ENCODE measurements at places on chromosomes 5 and 9. TPM values are rescaled to one million over a fixed set of nuclear protein-coding genes. Genes with fewer than 3 reads are reported as not detected.

Gene OR1J2
- total RNA-seq = not detected

Gene CD74
- 1,048 TPM for total RNA-seq

DNA sequence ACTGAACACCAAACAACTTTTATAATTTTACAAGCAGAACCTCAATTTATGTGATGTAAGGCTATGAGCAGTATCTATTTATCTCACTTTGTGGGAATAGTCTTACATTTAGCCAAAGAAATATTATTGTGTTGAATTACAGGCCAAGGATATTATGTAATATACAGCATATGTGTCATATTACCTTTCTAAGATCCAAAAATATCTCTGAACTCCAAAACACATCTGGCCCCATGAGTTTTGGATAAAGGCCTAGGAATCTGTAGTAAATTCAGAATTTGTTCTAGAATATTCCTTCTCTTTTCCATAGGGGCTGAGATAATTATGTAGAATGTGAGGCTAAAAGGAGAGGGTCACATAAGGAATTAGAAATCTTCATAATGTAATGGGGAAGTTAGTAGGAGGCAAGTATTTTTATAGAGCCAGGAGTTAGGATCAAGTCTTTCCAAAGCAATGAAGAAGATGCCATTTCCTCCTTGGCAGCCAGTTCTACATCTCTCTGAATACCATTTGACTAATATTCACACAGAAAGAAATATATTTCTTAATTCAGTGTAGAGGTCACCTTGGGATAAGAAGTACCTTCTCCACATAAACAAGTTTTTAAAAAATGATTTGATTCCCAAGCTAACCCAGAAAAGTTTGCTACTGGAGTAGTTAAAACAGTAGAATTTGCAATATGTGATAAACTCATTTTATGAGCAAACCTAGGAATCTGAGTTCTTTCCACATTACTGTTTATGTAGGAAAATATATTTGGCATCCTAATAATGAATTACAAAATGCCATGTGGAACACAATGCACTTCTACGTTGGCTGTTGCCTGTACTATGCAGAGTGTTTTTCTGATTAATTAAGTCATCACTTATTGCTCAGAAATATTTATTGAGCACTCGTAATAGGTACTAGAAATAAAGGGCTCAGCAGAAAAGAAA, 20.3 kb upstream of the GRAMD2B start:
- no peak overlapping the region for H3K27ac ChIP-seq
- no peak for DNase-seq
- peaks cover 17% of the 10 kb centered on the region for H3K4me1 ChIP-seq
- no peaks in the 10 kb centered on the region for H3K36me3 ChIP-seq

Gene GABRA6
- total RNA-seq = not detected

GRCh38 chr5:91245871-91246270, 137.2 kb downstream of the ARRDC3 start:
- H3K36me3 ChIP-seq = no peaks in the 10 kb centered on the region
- H3K4me1 ChIP-seq = no peaks in the 10 kb centered on the region
- DNase-seq = no peak
- H3K4me3 ChIP-seq = no peak overlapping the region
- H3K27ac ChIP-seq = no peak overlapping the region

- H3K4me1 ChIP-seq = peaks cover 13% of the 10 kb centered on the region
- DNase-seq = no peak
- no peak overlapping the region for H3K4me3 ChIP-seq
- no peak overlapping the region for H3K27ac ChIP-seq
Observed at GRCh38 chr9:127723013-127723412, 7.1 kb downstream of the TTC16 start.

Gene GRM6
- total RNA-seq = not detected

Gene TMEM171
- not detected for total RNA-seq

DNA sequence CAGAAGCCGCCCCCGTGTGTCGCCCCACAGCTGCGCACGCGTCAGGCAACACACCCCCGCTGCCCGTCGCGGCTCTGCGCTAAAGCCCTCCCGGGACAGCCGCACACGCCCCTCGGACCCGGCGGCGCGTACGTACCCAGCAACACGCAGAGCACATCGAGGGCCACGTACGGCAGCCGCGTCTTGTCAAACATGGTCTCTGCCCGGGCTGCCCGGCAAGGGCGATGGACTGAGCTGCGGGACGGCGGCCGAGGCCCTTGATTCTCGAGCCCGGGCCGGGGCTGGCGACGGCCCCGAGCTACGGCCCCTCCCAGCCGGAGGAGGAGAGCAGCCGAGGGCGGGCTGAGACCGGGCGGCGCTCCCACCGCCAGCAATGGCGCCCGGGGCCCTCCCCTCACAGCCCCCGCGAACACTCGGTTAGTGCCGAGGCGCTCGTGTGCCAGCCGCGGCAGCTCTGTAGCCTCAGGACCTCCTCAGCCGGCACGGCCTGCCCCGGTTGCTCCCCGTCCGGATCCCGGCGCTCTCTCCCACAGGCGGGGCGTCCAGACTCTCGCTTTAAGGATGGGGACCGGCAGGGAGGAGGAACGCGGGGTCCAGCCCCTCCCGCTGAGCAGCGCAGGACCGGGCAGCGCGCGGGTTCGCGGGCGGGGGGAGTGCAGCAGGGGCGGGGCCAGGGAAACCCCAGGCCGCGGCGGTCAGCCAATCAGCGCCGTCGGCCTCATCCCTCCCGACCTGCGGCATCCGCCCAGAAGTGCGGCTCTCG, at the start of gene PLPP1:
Gene PLPP1, minus strand, starts transcription at position 529 of the 763 bp plus-strand sequence. Its CDS starts 335 bp downstream, at position 194.
- H3K36me3 ChIP-seq = no peaks in the 10 kb centered on the region
- no peaks in the 10 kb centered on the region for H3K4me1 ChIP-seq
- H3K27ac ChIP-seq = peak within 1 kb of the TSS; percentile 98
- H3K4me3 ChIP-seq = peak within 1 kb of the TSS; percentile 95

DNA sequence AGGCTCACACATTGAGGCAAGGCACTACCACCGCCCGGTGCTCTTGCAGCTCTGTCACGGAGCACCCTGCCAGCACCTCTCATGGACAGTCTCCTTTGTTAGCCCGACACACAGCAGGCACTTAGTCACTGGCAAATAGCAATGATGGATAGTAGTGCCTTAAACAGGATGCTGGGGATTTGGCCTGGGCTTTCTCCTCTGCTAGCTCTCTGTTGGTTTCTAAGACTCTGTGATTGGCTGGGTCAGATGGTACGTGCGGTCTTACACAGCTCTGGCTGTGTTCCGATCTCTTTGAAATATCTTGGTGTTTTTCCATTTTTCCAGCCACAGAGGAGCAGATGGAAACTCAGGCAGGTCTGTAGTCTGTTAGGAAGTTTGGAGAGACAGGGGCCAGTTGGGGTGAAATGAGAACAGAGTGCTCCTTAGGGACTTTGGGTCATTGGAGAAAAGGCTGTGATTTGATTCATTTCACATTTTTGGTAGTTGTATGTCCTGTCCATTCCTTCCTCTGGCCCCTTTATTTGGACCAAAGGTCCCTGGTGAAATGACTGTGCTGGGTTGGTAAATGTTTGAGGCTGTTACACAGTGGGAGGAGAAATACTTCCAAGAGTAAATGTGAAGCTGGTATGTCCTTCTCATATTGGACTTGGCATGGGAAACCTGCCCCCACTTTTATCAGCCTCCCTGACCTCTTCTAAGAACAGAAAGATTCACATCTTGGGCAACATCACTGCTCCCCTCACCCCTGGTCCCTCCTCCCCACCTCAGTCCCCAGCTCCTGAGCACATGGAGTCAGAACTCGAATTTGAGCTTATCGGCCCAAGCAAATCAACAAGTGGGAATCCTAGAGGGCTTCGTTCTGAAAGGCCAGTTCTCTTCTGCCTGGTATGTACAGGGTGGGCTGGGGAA, 3.4 kb downstream of the SMIM3 start:
- peak; percentile 80 for DNase-seq
- H3K4me1 ChIP-seq = peaks cover 59% of the 10 kb centered on the region
- H3K4me3 ChIP-seq = peak overlapping the region; percentile 52
- H3K27ac ChIP-seq = peak overlapping the region; percentile 96
- H3K36me3 ChIP-seq = no peaks in the 10 kb centered on the region

DNA sequence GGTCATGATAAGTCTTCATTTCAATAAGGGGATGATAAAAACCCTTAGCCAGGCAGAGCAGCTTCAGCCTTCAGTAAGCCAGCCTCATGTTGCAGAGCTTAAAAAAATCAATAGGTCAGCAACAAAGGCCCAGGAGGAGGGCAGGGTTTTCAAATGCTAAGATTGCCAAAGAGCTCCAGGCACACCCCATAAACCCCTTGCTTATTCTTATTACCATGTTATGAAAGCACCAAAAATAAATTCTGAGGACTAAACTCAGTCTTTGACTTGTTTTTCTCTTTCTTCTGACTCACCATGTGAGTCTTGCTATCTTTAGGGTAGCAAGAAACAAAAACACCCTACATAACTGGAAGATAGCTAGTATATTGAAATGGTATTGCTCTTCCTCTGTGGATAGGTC, 317.1 kb downstream of the KCTD16 start:
- no peaks in the 10 kb centered on the region for H3K36me3 ChIP-seq
- no peaks in the 10 kb centered on the region for H3K4me1 ChIP-seq
- no peaks in the 10 kb centered on the region for H3K27me3 ChIP-seq

DNA sequence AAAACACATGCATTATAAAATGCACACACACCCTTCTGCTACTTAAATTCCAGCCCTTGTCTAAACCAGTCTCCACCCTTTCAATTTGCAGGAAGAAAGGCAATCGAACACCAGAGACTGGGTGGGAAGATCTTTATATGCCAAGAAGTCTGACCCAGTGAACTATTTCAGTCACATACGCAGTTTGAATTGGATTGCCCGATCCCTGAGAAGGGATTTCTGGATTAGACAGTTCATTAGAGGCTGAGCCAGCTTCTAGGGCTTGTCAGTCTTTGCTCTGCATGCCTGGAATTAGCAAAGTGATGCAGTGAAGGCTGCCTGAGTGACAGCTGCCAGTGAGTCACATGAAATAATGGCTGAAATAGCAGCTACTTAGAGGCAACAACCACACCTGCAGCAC, 159.9 kb downstream of the PPP2R2B start:
- no peaks in the 10 kb centered on the region for H3K27me3 ChIP-seq
- DNase-seq = no peak
- no peak overlapping the region for H3K4me3 ChIP-seq
- H3K27ac ChIP-seq = no peak overlapping the region

DNA sequence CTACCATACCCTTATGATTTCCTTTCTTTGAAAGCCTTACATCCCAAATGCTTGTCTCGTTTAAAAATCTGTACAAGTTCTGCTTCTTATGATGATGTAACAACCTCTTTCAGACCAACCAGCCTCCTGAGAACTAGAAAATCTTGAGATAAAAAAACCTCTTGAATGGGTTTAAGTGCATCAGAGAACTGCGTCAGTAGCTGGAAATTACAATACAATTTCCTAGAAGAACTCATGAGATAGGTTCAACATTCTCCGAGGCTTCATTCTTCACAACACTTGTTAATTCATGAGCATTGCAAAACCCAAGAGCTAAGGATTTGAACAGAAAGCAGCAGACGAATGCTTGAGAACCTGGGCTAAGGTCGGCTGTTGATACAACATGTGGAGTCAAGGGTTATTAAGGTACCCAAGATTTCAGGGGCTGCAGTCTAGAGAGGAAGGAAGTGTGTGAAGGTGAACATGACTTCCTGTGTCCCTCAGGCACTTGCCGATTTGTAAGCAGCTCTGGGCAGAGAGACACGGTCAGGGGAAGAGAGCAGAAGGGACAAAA, 286.0 kb downstream of the ICE1 start:
- no peak overlapping the region for H3K27ac ChIP-seq
- no peak overlapping the region for H3K4me3 ChIP-seq
- peaks cover 13% of the 10 kb centered on the region for H3K4me1 ChIP-seq
- H3K36me3 ChIP-seq = no peaks in the 10 kb centered on the region
- DNase-seq = no peak
- H3K27me3 ChIP-seq = no peaks in the 10 kb centered on the region

Gene LCN2
- not detected for total RNA-seq

- H3K27ac ChIP-seq = no peak overlapping the region
- no peaks in the 10 kb centered on the region for H3K36me3 ChIP-seq
- H3K27me3 ChIP-seq = no peaks in the 10 kb centered on the region
- no peak for DNase-seq
- H3K4me3 ChIP-seq = no peak overlapping the region
Observed at GRCh38 chr5:2996687-2997086, 245.2 kb upstream of the IRX2 start.

Gene CCNO
- total RNA-seq = 0.95 TPM

Gene OR5C1
- not detected for total RNA-seq

Gene APBA1
- 9.5 TPM for total RNA-seq

Gene IL4
- not detected for total RNA-seq

Gene NKD2
- 1.4 TPM for total RNA-seq

- H3K4me1 ChIP-seq = no peaks in the 10 kb centered on the region
- no peak overlapping the region for H3K4me3 ChIP-seq
- DNase-seq = no peak
- no peak overlapping the region for H3K27ac ChIP-seq
Observed at GRCh38 chr5:160773646-160774410, 78.2 kb downstream of the ATP10B start.

GRCh38 chr9:72949918-72950325, 2.9 kb downstream of the ALDH1A1 start:
- peak overlapping the region; percentile 62 for H3K27ac ChIP-seq
- peaks cover 49% of the 10 kb centered on the region for H3K4me1 ChIP-seq
- no peaks in the 10 kb centered on the region for H3K36me3 ChIP-seq
- no peak for DNase-seq
- no peaks in the 10 kb centered on the region for H3K27me3 ChIP-seq

- no peaks in the 10 kb centered on the region for H3K36me3 ChIP-seq
- DNase-seq = no peak
- H3K27ac ChIP-seq = no peak overlapping the region
- H3K27me3 ChIP-seq = no peaks in the 10 kb centered on the region
Observed at GRCh38 chr5:154164249-154164581, 26.3 kb upstream of the GALNT10 start.

GRCh38 chr5:169667896-169668674, 31.0 kb downstream of the DOCK2 start:
- no peaks in the 10 kb centered on the region for H3K4me1 ChIP-seq
- no peak overlapping the region for H3K27ac ChIP-seq
- no peak overlapping the region for H3K4me3 ChIP-seq
- no peak for DNase-seq
- H3K36me3 ChIP-seq = no peaks in the 10 kb centered on the region

Gene SLC34A1
- not detected for total RNA-seq

Gene DAB2
- 187 TPM for total RNA-seq

Gene FAM81B
- total RNA-seq = not detected

DNA sequence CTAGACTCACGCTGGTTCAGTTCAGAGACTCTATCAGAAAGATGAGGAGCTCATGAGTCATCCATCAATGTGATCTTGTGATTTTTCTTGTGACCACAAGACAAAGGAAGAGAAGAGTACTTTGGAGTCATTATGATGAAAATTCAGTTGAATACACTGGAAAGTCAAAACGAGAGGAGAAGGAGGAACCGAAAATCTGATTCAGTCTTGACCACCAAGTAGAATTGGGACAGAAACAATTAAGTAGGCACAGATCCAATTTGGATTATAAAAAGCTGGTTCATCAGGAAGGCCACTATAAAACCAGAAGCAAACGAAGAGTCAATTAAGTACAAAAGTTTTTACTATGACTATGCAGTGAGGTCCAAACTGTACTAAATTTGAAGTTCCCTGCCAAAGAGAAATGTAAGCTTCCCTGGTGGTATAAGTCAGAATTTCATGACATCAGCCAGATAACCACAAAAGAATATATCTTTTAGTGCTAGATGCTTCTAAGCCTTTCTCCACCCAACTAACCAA, 90.9 kb downstream of the THBS4 start:
- no peaks in the 10 kb centered on the region for H3K4me1 ChIP-seq
- no peaks in the 10 kb centered on the region for H3K27me3 ChIP-seq
- H3K36me3 ChIP-seq = no peaks in the 10 kb centered on the region
- no peak for DNase-seq
- no peak overlapping the region for H3K4me3 ChIP-seq

- H3K4me3 ChIP-seq = no peak overlapping the region
- H3K36me3 ChIP-seq = no peaks in the 10 kb centered on the region
Observed at GRCh38 chr5:127785098-127785927, 82.1 kb downstream of the CCDC192 start.

Gene ARID3C
- total RNA-seq = not detected
